ENCODE measurements at places on chromosomes 7 and 10.

GRCh38 chr10:77974396-77975074, 48.0 kb upstream of the DLG5 start:
- no peak for DNase-seq

- no peak for DNase-seq
These were observed 50.3 kb upstream of the GSAP start for GRCh38 chr7:77466450-77466849.

DNA sequence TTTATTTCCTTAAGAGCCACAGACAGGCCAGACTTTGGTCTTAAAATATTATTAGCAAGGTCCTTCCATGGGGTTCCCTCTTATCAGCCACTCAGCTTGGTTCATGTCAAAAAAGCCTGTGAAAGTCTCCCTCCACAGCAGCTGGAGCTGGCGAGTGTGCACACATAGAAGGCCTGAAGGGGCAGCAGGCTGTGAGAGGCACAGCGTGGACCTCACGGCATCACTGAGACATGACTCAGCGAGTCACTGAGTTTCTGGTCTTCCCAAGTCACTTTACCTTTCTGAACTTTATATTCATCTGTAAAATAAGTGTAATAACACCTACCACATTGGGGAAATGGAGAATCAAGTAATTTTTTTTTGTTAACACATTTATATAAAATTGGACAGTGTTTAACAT, 8.7 kb downstream of the TAF3 start:
- no peak for DNase-seq

DNA sequence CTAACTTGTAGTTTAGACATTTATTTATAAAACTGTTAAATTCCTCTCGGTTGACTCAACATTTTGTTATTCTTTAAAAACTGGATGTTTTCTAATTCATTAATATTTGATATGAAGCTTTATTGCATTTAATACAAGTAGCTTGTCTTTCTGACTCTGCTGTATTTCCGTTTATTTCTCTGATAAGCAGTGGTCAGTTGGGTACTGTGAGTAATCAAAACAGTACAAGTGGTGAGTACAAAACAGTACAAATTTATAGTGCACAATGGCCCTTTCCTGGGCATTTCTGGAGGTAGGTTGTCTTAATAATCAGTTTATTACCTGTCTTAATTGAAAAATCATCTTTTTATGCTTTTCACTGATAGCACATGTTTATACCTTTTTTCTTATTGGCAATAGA, 182.7 kb downstream of the CCSER2 start:
- DNase-seq: no peak

- DNase-seq: no peak
These were observed 21.6 kb downstream of the PTER start for GRCh38 chr10:16458166-16458955.
